ENCODE measurements at places on chromosomes 3 and 15.

GRCh38 chr3:194615226-194615625 is 18.0 kb downstream of the TMEM44 start:
- DNase-seq: no peak

DNA sequence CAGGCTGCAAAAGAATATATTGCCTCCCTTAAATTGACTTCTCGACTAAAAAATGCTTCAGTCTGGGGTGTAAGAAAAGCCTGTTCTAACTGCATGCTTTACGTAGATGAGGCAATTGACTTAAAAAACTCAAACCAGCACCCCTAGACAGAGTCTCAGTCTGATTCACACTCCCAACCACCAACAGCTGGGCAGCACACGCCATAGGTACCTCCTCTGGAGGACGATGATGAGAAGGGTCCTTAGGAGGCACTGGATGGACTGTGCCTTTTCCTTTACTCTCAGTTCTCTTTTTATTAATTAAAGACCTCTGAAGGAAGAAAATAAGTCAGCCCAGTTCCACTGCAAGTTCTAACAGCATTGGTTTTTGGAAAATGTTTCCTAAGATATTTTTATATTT is 175.0 kb downstream of the PDZRN3 start:
- DNase-seq: no peak

GRCh38 chr3:19559724-19560442 is 374.1 kb downstream of the EFHB start:
- DNase-seq: no peak

DNA sequence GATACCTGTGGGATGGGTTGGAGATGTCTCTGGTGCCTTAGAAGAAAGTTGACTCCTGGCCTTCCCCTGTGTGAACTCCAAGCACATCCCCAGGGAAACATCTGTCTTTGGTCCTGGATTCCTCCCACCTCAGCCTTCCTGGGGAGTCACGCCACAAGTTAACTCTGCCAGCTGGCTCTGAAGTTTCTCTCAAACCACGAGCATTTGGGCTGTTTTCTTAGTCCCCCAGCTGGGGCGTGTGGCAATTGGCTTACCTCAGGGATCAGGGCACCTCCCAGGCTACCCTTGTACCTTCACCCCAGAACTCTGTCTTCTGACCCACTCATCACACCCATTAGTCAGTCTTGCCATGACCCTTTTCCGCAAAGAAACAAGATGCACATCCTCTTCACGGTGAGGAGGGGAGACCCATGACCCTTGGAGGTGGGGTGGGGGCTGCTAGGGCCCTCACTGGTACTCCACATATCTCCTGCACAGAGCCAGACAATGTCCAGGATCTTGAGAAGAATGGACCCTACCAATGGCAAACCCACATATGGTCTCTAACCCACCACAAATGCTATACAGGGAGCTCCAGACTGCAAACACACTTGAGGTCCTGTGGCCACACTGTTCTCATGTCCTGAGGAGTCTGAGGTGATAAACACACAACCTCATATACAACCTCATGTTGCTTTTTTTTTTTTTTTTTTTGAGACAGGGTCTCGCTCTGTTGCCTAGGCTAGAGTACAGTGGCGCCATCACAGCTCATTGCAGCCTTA is 3.9 kb downstream of the NEIL1 start:
- peak; percentile 66 for DNase-seq

DNA sequence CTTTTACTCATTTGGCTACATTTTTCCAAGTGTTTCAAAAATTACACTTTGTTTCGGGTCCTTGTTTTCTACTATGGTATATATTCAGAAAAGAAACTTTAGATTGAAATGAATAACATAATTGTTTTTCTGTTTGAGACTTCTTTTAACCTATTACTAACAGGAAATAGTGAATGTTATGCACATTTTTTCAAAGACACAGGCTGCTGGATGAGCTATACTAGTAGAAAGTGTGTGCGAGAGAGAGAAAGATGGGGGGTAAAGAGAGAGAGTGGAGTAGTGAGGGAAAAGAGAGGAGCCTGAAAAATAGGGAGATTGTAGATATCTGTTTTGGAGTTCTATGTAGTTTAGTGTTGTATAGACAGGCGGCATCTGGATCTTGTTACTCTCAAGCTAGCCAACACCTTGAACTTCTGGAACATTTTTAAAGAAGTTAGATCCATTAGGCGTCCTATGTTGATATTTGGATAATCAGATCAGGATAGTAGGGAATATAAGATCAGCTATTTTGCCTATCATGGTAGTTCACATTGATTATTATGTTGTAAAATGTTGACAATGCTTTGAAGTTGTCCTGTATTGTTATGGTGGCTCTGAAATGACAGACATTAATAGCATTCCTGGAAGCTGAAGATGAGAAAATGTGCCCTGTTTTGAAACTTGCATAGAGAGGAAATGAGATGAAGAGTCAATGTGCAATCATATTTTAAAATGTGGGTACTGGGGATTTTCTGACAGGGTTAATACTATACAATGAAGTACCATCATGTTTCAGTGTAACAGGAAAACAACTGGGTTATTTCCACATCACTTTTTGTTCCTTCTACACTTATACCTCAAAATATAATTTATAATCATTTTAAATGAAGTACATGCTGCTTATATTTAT is 2.6 kb downstream of the RBMS3 start:
- no peak for DNase-seq

DNA sequence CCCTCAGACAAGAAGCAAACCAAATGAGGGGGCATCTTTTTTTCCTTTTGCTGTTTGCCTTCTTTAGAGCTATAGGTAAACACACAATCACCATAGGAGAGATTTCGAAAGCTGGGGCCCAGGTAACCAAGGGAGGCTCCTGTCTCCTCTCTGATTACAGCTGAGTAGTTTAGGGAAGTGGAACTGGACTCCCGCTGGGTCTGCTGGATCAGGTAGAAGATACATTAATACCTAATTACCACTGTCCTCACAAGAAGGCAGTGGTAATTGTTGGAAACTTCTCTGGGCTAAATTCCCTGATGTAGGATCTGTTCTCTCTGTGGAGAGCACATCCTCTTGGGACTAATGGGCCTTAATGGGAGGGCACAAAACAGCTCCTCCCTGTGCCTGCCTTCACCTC is 32.7 kb downstream of the HDC start:
- DNase-seq: no peak

DNA sequence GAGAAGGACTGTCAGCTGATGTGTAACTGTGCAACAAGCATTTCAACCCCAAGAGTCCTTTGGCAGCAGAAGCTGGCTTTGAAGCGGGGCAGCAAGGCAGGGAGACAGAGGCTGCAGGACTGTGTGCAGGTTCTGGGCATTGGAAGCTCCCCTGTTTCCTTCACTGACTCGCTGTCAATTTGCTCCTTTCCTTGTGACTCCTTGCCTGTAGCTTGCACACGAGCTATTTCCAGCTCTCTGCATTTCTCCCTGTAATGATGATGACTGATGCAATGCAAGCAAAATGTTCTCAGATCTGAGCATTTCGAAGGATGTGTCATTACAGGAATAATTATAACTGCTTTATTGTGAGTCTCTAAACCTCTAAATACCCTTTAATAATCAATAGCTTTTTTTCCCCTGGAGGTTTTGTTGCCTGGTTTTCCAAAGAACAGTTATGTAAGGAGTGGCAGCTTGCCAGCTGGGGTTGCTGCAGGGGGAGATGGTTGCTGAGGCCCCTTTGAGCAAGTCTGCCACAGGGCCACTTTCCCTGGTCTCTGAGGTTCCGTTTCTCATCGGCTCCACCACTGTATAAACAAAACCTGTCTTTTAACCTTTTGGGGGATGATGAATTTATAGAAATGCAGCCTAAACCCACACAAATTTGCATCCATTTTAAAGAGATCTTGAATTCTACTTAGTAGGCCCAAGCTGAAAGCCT is 2.8 kb downstream of the APOD start:
- peak; percentile 72 for DNase-seq

DNA sequence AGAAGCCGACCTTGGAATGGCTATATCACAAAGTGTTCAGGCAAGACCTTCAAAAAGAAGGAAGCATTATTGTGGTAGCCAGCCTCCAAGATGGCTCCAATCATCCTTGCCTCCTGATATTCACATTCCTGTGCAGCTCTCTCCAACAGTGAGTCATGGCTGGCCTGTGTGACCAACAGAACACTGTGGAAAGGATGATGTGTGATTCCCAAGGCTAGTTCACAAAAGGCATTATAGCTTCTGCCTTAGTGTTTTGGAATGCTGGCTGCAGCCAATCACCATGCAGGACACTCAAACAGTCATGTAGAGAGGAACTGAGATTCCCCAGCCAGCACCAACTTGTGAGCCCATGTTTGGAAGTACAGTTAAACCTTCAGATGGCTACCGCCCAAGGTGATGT is 102.6 kb downstream of the EFL1 start:
- DNase-seq: peak; percentile 100

DNA sequence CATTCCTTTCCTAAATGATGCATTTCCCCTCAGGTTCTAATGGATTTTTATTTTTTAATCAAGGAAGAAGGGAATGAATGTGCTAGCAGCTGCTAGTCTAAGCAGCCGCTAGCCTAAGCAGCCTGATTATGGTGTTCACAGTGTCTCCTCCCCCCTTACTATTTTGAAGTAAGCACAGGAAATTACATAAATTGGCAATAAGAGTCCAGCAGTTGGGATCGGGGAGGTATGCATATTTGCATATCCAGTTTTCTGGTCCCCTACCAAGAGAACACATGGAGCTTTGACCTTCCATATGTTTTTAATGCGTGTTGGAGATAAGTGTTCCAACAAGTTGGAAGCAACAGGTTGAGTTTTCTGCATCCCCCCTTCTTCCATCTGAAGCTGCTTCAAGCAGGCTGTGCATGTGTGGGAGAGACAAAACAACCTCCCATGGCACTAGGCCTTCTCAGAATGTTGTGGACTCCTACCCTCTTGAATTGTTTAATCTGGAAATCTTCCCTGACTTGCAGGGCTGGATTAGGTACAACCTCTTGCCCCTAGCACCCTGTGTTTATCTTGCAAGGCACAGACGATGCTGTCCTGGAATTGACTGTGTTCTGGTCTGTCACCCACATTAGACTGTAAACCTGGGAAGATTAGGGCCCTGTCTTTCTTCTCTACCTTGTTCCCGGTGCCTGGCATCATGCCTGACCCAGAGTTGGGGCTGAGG is 124.8 kb upstream of the LRIG1 start:
- no peak for DNase-seq

- no peak for DNase-seq
Observed at GRCh38 chr3:63030666-63031065, 155.4 kb upstream of the CADPS start.

- peak; percentile 75 for DNase-seq
Observed at GRCh38 chr3:123096731-123097130, 29.9 kb downstream of the PDIA5 start.

DNA sequence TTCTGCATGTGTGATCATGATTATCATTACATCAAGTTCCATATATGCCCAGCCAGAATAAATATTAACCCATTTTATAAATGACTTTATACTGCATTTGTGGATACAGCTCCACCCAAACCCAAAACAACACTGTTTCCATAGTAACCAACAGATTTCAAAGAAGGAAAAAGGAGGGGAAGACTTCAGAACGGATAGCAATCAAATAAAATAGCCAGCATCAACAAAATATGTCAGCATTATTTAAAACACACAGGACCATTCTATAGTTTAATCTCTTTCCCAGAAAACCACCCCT is 114.4 kb downstream of the FOXP1 start:
- DNase-seq: no peak

DNA sequence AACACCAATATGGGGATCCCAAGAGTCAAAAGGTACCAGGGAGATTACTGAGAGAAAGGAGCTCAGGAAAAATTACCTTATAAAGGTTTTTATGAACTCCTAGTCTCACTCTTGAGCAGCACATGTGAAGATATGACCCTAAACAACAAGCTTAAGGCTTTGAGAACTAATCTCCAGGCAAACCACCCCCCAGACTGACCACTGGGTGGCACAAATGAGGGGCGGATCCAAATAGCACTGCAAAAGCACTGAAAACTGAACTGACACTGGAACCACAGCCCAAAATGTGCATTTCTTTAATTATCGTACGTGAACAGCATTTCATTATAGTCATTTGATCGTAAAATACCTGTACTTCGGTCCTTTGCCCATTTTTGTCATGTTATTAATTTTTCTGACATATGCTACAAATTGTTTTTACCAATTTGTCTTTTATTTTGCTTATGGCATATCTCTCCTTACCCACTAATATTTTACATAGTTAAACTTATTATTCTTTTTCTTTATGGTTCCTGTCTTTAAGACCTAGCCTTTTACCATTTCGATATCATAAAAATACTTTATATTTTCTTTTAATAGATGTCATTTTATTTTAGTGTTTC is 31.5 kb upstream of the TFDP2 start:
- peak; percentile 51 for DNase-seq

GRCh38 chr3:41346698-41347270 is 147.5 kb downstream of the CTNNB1 start:
- DNase-seq: peak; percentile 39

DNA sequence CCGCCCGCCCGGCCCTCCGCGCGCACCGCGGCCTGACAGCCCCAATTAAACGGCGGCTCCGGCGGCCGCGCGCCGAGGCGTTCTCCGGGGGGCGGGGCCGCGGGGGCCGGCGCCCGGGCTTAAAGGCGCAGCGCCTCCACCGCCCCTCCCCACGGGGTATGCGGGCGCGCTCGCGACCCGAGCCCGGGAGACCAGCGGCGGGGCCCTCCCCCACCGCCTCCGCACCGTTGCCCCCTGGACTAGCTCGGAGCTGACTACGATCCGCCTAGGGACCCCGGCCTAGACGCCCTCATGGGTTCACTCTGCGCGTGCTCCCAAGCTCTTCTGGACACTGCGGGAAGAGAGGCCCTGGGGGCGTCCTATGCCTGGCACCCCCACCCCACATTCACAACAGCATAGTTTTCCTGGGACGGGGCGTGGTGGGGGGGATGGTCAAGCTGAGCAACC is at the start of gene DUSP7:
DUSP7 (minus strand) TSS at position 51 of the 447 bp plus-strand sequence. CDS start 205 bp downstream, outside the sequence.
- DNase-seq: peak; percentile 39

DNA sequence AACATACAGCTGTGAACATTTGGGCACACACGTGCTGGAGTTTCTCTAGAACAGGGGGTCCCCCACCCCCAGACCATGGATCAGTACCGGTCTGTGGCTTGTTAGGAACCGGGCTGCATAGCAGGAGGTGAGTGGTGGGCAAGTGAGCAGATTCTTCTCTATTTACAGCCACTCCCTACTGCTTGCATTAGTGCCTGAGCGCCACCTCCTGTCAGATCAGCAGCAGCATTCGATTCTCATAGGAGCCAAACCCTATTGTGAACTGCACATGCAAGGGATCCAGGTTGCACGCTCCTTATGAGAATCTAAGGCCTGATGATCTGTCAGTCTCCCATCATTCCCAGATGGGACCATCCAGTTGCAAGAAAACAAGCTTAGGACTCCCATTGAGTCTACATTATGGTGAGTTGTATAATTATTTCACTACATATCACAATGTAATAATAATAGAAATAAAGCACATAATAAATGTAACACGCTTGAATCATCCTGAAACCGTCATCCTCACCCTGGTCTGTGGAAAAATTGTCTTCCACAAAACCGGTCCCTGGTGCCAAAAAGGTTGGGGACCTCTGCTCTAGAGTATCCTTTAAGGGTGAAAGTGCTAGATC is 25.8 kb downstream of the CHRM5 start:
- peak; percentile 45 for DNase-seq

- DNase-seq: no peak
Observed at GRCh38 chr3:111616417-111617105, 21.4 kb upstream of the ZBED2 start.

- no peak for DNase-seq
Observed at GRCh38 chr15:37105889-37106288, 5.5 kb upstream of the MEIS2 start.

GRCh38 chr15:55587321-55588069 is 650 bp downstream of the PYGO1 start:
- peak; percentile 49 for DNase-seq

Measured in fibroblast of mammary gland (primary cell).